ENCODE measurements at places on chromosomes 12 and 14.

GRCh38 chr14:55341781-55342180, 69.8 kb downstream of the ATG14 start:
- DNase-seq = no peak

GRCh38 chr14:62743560-62743959, 301.7 kb downstream of the KCNH5 start:
- DNase-seq = no peak

DNA sequence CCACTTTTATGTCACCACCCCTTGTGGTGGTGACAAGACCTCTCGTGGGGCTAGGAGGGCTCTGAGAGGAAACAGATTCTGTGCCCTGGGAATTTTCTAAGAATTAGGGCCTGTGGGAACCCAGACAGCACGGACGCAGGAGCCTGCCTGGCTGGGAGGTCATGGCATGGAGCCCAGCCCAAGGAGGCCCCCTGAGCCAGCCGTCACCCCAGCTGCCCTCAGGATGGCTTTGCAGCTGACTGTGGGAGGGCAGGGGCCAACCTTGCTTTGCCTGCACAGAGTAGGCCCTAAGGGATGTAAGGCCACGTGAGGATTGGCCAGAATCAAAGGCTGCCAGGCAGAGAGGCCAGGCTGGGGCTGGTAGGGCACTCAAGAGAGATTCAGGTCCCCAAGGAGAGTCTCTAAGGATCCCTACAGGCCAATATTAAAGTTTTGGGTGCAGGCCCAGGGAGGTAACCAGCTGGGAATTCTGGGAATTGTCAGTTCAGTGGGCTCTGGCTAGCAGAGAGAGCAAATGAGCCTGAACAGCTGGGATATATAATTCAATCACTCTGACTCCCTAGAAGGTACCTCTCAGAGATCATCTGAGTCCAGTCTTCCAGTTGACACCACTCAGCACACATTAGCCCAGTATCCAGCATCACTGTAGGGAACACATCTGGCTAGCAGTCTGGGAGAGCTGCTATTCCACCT, 6.4 kb downstream of the LTBP2 start:
- no peak for DNase-seq

GRCh38 chr14:78022059-78022458, 148.1 kb upstream of the NRXN3 start:
- DNase-seq = no peak

GRCh38 chr14:77046721-77047120, 18.2 kb upstream of the IRF2BPL start:
- no peak for DNase-seq

DNA sequence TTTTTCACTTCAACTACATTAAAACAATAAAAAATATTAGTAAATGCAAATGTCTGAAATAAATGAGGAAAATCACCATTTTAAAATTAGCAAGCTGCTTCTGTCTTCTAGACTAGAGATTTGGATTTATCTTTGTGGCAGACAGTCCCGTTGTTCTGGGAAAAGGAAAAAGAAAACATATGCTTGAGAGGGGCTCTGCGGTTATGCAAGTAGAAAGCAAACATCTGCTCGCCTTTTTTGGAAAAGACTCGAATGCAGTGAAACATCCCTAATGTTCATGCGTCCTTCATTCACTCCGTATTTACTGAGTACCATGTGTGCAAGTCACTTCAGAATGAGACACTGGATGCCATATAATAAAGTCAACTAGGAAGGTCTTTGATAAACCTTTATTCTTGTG, 44.9 kb downstream of the IFNG start:
- DNase-seq = no peak

- DNase-seq = no peak
Observed at GRCh38 chr12:94245631-94246383, 97.4 kb downstream of the PLXNC1 start.

GRCh38 chr14:52089218-52089617, 20.4 kb upstream of the NID2 start:
- no peak for DNase-seq

DNA sequence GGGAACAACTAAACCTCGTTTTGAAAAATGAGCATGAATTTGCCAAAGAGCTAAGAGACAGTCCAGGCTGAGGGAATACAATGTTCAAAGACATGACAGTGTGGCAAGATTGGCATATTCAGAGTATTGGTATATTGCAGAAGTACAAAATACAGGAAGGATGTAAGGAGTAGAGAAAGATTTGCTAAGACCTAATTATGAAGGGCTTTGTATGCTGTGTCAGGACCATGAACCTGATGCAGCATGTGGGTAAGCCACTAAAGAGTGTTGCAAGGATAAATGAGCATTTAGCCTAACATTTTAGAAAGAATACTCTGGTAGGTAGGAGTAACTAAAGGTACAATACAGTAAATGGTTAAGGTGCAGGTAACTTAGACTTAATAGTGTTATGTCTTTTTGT, 65.1 kb downstream of the KTN1 start:
- no peak for DNase-seq

GRCh38 chr14:20606190-20606901, 15.2 kb upstream of the RNASE12 start:
- no peak for DNase-seq

GRCh38 chr14:70097576-70098249, 91.0 kb downstream of the SLC8A3 start:
- no peak for DNase-seq

GRCh38 chr14:78595797-78596196, 425.6 kb downstream of the NRXN3 start:
- no peak for DNase-seq

GRCh38 chr14:55026441-55026792, 482 bp downstream of the WDHD1 start:
- DNase-seq = no peak

- no peak for DNase-seq
Observed at GRCh38 chr12:88985011-88985410, 367.3 kb downstream of the DUSP6 start.

DNA sequence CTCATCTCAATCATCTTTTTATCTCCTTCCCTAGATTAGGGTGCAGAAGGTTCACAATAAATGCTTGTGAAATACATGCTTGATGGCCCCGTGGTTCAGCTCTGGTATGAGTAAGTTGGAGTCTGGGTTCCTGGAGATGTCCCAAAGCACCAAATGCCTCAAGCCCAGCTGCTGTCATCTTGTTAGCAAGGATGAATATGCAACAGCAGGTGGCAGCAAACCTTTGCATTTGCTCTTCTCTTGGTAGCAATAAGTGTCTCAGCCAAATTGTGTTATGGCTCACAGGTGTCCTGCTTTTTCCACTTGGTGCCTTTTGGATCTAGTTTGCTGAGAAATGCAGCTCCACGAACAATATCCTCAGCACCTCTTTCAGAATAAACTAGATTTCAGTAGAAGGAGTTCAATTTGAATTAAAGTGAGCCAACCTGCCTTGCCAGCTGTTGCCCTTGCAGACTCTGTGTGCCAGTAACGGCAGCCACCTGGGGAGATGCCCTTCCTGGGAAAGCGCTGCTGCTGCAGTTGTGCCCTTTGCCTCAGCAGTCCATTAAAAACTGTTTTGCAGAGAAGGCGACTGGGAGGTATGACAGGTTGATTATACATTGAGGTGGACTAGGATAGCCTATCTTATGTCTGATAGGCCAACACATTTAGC, 417.3 kb downstream of the SNAPC1 start:
- DNase-seq = no peak

DNA sequence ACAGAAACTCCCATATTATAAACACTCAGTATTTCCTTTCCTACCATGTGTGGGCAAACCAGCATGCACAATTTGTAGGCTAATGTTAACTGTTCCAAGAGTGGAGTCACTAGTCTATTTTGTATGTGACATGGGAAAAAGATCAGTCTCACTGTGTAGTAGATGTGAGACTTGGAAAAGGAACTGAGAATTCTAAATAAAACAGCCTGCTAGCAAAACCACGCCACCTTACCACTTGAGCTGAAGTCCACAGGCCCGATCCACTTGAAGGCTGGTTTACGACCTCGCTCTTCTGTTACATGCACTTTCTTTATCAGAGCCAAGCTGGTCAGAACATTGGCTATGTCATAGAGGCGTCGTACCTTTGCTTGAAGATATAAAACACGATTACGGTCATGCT, 22.5 kb downstream of the E2F7 start:
- DNase-seq = no peak

DNA sequence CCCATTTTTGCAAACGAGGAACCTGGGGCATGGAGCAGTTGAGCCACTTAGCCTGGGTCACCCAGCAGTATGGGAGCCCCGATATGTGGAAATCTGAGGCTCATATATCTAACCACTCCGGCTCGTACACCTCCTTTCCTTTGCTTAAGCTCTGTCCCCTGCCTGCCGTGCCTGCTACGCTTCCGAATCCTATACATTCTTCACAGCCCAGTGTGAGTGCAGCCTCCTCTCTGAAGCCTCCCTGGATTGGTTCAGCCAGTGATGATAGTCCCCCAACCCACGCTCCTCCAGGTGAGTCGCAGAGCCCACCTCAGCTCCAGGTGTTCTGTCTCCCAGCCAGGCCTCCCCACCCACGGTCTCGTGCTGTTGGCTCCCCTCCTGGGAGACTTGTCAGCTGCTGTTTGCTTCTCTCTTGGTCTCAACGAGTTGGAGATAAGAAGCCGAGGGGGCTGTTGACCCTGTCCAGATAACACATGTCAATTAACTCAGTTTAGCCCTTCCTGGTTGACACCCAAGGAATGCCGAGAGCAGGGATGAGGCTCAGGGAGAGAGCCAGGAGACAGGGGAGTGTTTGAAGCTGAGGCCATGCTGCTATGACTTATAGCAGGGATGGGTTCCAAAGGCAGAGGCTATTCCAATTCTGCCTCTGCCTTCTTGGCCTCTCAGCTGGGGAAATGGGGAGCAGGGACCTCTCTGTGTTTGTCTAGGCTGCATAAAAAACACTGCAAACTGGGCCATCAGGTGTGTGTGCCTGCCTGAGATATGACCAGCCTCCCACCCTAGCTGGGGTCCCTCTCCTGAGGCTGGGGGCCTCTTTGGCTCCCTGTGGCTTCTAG, 19.0 kb downstream of the SDSL start:
- no peak for DNase-seq
